ENCODE measurements at places on chromosomes 11 and 22. TPM values are rescaled to one million over a fixed set of nuclear protein-coding genes. Genes with fewer than 3 reads are reported as not detected.

TSGA10IP gene
- not detected for total RNA-seq

OR5A2 gene
- not detected for total RNA-seq

SLC1A2 gene
- 0.56 TPM for total RNA-seq

MRGPRX3 gene
- total RNA-seq: not detected

GRAMD1B gene
- 6.1 TPM for total RNA-seq

LDLRAD3 gene
- 2.7 TPM for total RNA-seq

C11orf21 gene
- total RNA-seq: not detected

CEP57 gene
- 30.5 TPM for total RNA-seq

ADAMTS8 gene
- total RNA-seq: under 0.01 TPM

PRAME gene
- total RNA-seq: not detected
